A172 (cell line): ENCODE measurements at places on chromosomes 2 and 18. TPM values are rescaled to one million over a fixed set of nuclear protein-coding genes. Genes with fewer than 3 reads are reported as not detected.

- DNase-seq: no peak
Observed at GRCh38 chr2:238585836-238586821, 159.4 kb downstream of the ASB1 start.

GRCh38 chr2:189046320-189046719 is 72.1 kb downstream of the COL3A1 start:
- no peak for DNase-seq

Gene LRATD1
- total RNA-seq: not detected in 2 replicates

Gene UGT1A3
- total RNA-seq: not detected in 2 replicates

DNA sequence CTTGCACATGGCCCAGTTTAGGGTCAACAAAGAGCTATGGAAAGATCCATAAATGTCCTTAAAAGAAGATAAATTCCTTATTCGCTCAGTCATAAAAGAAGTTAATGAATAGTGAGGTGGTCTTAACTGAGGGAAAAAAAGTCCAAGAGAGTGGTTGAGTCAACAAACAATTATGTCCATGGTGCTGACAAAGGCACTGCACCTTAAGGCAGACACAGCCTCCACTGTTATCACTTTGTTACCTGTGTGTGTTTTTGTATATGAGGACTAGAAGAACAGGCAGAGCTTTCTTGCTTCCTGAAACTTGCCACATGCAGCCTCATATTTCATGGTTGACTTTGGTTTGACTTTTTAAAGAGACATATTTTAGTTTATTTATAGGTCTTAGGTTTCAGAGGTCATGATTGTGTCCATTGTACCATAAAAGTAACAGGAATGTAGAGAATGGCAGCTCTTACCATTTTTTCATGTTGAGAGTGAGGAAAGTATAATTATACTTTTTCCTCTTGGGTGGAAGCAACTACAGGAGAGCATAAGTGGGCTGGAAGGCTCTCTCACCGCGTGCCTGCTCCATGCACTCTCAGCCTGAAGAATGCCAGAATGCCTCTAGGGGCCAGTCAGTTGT is 93.6 kb downstream of the XRCC5 start:
- no peak for DNase-seq

- no peak for DNase-seq
Observed at GRCh38 chr18:80119111-80119510, 10.0 kb downstream of the ADNP2 start.

GRCh38 chr2:142834021-142834420 is 43.4 kb upstream of the KYNU start:
- peak; percentile 47 for DNase-seq

- DNase-seq: no peak
Observed at GRCh38 chr2:239965318-239965717, 59.8 kb downstream of the NDUFA10 start.

Gene TLX2
- total RNA-seq: 0.90 and 1.7 TPM in 2 replicates
